ENCODE measurements at places on chromosomes 7 and 10.

- DNase-seq = no peak
Measured at GRCh38 chr7:43076189-43076605, 36.2 kb upstream of the HECW1 start.

GRCh38 chr7:49088017-49088416 is 163.7 kb downstream of the CDC14C start:
- DNase-seq = no peak

DNA sequence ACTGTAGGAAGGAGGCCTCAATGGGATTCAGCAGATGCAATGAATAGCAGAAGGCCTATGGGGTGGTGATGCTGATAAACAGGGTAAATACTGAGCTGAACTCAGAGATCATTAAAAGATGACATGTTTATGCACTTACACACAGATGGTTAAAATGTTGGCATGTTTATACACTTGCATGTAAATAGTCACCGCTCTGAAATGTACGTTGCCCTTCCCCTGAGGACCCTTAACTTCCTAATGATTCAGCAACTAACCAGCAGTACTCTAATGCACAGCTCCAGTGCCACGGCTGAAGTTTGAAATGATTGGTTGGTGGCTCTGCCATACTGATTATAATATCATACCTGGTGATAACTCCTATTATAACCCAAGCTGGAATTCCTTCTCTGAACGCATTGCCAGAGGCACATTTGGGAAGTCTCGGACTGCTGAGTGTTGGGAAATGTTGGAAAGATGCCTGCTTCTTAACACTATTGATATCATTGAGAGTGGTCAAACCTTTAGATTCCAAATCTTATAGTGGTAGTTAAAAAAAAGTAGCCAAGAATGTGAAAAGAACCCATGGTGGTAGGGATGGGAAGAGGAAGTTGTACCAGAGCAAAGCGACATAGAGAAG is 3.7 kb upstream of the CAV1 start:
- no peak for DNase-seq

DNA sequence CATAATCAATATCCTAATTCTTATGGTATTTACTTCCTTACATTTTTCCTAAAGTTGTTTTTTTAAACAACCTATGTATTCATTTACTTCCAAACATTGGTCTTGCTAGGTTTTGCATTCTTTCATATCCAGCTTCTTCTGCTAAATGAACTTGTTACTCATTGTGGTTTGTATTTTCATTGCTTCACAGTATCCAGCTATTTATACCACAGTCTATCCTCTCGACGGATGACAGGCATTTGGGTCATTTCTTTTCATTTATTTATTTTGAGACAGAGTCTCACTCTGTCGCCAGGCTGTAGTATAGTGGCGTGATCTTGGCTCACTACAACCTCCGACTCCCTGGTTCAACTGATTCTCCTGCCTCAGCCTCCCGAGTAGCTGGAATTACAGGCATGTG is 66.8 kb downstream of the CCDC6 start:
- no peak for DNase-seq

DNA sequence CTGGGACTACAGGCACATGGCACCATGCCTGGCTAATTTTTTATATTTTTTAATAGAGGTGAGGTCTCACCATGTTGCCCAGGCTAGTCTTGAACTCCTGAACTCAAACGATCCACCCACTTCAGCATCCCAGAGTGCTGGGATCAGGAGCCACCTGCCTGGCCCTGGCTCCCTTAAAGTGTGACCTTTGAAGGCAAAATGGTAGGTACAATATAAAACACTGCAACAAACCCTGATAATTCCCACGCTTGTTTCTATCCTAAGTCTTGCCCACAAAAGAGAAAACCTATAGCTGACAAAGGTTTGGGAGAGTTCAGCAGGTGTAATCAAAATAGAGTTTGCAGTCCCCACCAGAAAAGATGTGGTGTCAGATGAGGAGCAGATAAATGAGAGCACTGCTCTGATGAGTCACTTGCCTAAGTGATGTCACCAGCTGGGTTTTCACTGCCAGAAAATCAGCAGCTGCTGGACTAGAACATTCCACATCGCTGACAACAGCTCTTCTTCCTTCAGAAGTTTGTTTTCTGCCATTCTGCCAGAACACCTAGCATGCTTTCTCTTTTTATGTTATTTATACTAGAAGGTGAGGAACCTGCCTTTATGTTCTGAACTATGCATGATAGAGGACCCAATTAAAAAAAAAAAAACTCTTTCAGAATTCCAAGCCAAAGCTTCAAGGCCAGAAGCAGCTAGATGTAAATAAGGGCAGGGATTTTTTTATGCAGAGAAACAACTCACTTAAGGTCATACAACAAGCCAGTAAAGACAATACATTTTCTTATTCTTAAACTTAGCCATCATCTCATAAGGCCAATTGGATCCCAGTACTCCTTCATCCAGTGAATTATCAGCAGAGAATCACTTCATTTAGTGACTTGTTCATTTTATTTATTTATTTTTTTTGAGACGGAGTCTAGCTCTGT is 18.0 kb downstream of the PURB start:
- no peak for DNase-seq

- DNase-seq = no peak
Measured at GRCh38 chr7:51482976-51483375, 166.4 kb upstream of the COBL start.

- no peak for DNase-seq
Measured at GRCh38 chr10:86123304-86123703, 243.3 kb downstream of the GRID1 start.

DNA sequence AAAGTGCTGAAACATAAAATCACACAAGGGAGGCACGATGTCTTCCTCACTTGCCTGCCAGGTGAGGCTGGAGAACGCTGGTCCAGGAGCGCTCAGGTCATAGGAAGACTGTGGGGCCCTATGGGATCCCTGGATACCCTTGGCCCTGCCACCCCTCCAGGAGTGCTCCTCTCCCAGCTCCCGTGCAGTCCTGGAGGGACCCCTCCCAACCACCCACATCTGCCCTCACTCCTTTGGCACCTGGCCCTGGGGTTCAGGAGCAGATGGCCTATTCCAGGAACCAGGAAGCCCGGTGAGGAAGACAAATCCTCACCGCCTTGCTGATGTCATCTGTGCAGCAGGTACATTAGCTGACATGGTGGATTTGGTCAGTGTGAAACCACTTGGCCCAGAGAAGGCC is 3.7 kb upstream of the CXCL12 start:
- DNase-seq = peak; percentile 48

DNA sequence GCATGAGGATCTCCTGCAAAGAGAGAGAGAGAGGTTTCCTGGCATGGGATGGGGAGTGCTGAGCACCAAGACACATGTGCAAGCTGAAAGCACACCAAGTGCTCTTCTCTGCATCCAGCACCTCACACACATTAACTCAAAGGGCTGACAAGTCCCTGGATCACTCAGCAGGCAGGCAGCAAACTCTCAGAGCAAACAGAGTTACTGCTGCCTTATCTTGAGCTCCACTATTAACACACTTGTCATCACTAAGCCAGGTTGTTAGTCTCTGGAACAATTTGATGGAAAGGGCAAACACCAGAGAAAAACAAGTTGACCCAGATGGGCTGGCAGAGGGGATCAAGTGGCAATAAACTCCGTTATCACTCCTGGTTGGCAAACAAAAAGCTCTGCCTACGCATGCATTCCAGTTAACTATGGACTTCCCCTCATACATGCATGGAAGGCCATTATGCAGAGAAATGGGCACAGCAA is 349.9 kb downstream of the KCNMA1 start:
- no peak for DNase-seq

GRCh38 chr10:34766266-34766600 is 48.9 kb downstream of the PARD3 start:
- no peak for DNase-seq

DNA sequence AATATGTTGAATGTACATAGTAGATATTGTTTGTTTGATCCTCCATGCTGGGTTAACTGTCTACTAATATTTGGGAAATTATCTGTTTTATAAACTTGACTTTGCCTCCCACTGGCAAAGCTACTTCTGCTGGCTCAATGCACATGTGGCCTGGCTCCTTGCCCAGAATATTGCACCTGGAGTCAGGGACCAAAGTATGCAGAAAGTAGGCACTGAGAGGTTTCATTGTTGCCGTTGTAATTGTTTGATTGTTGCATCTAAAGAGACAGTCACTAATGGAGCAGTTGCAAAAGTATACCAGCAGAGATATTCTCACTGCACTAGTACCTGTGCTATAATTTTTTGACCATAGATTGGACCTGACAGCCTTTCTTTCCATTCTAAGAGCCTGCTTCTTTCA is 137.8 kb upstream of the CNTNAP2 start:
- no peak for DNase-seq

DNA sequence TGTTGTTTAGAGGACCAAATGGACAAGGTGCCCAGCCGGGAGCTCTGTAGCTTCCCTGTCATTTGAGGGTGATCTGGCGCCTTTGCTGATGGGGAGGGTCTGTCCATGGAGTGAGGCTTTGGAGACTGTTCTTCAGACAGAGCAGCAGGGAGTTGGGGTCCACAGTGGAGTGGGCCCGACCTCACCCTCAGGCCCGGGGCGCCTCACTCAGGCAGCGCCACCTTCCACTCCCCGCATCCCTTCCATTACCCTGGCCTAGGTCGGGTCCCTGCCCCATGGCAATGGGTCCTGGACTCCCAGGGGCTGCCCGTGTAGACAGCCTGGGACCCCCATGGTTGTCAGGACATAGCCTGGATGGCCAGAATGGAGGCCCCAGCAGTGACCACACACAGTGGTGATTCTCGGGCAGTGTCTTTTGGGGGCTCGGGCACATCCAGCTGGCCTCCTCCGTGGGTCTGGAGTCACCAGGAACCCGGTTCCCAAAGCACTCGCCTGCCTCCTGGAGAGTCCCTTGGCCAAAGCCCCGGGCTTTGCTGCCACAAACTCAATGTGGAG is 38.5 kb downstream of the TCERG1L start:
- DNase-seq = no peak

GRCh38 chr7:115676080-115676479 is 354.5 kb downstream of the TFEC start:
- DNase-seq = no peak

DNA sequence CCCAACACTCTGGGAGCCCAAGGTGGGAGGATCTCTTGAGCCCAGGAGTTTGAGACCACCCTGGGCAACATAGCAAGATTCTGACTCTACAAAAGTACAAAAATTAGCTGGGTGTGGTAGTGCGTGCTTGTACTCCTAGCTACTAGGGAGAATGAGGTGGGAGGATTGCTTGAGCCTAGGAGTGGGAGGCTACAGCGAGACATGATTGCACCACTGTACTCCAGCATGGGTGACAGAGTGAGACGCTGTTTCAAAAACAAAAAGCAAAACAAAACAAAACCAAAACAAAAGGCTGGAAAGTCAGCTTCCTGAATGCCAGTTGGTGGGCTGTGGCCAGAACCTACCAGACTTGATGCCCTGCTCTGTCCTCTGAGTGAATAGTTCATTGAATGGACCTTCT is 242.8 kb downstream of the PHTF2 start:
- DNase-seq = no peak

DNA sequence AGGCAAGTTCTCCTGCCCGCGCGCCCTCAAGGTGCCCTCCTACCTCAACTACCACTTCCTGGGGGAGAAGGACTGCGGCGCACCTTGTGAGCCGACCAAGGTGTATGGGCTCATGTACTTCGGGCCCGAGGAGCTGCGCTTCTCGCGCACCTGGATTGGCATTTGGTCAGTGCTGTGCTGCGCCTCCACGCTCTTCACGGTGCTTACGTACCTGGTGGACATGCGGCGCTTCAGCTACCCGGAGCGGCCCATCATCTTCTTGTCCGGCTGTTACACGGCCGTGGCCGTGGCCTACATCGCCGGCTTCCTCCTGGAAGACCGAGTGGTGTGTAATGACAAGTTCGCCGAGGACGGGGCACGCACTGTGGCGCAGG is 1.4 kb downstream of the FZD1 start:
- no peak for DNase-seq

GRCh38 chr10:88617772-88618300 is 31.3 kb downstream of the LIPJ start:
- no peak for DNase-seq

- no peak for DNase-seq
Measured at GRCh38 chr10:79054203-79055099, 14.3 kb upstream of the ZMIZ1 start.

DNA sequence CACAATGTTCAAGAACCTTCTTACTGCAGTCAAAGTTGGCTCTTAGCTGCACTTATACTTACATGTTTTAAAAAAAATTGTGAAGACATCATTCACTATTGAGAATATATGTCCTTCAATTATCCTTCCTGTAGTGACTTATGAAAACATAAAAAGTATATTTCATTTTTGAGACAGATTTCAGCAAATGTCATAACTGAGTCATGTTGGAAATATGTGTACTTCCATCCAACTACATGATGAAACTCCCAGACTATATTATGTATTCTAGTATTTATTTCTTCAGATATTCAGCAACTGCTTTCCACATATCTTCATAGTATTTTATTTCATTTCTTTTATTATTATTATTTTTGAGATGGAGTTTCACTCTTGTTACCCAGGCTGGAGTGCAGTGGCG is 160.2 kb downstream of the ARHGAP12 start:
- DNase-seq = no peak

DNA sequence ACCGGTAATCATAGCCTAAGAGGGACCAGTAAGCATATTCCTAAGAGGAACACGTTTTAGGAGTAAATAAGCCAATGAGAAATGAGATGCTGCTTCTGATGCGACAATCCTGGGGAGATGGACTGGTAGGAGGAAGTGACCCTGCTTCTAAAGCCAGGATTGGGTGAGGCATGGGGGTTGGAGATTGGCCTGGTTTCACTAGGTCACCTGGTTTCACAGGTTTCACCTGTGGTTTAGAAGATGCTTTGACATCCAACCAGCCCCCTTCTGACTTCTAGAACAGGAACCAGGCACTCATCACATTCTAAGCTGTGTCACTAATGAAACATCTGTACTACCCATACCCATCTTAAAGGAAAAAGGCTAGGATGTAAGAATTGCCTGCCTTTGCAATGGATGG is 53.0 kb upstream of the BAMBI start:
- no peak for DNase-seq

DNA sequence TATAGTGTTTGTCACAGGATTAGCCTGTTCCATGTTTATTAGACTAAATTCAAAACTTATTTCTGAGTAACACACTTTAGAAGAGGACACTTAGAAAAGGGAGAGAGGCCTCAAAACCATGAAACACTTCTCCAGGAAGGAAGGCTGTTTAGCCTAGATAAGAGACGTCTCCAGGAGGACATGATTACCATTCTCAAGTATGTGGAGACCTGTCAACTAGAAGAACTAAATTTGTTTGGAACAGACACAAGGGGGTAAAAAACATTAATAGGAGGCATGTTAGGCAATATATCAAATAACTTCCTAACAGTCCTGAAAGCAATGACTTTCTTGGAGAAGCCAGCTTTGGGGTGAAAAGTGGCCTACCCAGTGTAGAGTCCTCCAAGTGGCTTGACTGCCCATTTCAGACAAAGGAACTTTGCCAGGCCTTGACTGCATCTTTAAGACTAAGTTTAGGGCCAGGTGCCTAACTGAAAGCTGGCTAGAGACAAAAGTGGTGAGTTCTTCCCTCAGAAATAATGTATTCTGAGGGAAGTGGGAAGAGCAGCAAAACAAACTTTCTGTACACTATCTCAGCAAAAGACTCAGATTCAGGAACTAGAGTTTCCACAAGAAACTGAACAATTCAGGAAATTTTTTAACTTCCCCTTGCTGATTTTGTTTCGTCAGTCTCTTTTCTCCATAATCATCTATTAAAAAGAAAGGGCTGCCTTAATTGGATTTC is 11.8 kb downstream of the NCOA4 start:
- DNase-seq = no peak

- no peak for DNase-seq
Measured at GRCh38 chr7:8747338-8747737, 313.9 kb downstream of the NXPH1 start.

All from type B pancreatic cell (in vitro differentiated cells).